ENCODE measurements at places on chromosomes 3 and 15.

DNA sequence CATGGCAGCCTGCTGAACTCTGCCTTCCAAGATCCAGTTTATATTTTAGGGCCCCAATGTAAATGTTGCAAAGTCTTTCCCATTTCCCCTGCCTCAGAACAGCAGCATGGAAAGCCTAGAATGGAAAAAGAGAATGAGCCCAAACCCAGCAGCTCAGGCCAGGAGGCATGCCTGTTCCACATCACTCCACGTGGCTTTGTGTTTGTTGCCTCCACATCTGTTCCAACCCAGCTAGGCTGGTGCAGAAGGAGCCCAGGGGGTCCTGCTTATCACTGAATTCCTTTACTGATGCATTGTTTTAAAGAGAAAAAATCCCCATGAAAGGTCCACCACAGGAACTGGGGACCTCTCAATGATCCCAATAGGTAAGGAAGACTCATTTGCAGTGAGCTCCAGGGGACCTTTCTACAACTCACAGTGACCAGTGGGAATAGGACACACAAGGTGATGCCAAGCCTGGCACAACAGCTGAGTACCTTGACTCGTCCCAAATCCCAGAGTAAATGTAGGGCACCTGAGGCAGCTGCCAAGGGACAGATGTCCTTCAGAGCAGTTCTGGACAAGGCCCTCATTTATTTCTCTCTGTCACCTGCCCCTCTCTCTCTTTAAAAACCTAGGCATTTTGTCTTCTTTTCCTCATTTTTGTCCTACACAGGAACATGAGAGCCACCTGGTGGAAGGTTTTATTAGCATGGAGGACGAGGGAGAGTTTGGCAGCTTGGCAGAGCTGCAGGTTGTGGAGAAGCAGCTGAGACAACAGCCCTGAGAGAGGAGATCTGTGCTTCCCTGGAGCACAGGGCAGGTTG, 41.7 kb upstream of the ADAMTS17 start:
- no peak for DNase-seq

DNA sequence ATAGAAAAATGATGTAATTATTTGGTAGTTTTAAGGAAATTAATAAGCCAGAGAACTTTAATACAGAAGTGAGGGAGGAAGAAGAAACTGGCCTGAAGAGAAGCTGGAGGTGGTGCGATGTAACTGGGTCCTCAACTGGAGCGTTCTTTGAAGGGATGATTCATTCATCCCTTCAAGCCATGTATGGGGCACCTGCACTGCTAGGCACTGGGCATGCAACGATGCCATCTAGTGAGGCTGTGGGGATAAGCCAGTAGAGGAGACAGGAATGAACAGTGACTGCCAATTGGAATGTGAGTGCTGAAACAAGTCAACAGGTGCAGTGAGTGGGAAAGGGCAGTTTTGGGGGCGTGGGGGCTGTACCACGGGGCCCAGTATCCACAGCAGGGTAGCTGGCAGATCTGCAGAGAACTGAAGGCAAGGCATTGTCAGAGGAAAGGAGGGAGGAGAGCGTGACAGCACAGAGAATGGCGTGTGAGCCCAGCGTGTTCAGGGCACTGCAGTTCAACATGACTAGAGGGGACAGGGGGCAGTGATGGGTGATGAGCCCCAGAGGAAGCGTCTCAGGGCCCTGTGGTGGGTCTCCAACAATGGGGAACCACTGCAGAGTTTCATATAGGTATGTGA, 3.8 kb upstream of the KIF23 start:
- DNase-seq: no peak

DNA sequence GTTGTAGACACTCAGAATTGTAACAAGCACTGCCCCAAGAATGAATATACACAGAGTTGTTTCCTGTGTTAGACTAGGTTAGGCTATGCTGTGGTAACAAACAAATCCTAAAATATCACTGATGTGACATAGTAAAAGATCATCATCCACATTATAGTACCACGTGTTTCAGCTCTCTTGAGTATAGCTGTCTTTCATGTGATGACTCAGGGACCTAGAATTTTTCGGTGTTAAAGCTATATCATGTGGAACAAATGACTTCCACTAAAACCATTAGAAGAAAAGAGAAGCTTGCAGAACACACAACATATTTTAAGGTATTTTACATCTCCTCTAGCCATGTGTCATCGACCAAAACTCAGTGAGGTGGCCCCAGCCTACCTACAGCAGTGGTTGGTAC, 307.9 kb upstream of the RBMS3 start:
- no peak for DNase-seq

- no peak for DNase-seq
Observed at GRCh38 chr15:83716605-83717004, 62.7 kb downstream of the ADAMTSL3 start.

- DNase-seq: no peak
Observed at GRCh38 chr3:120823156-120823555, 80.6 kb downstream of the GTF2E1 start.

DNA sequence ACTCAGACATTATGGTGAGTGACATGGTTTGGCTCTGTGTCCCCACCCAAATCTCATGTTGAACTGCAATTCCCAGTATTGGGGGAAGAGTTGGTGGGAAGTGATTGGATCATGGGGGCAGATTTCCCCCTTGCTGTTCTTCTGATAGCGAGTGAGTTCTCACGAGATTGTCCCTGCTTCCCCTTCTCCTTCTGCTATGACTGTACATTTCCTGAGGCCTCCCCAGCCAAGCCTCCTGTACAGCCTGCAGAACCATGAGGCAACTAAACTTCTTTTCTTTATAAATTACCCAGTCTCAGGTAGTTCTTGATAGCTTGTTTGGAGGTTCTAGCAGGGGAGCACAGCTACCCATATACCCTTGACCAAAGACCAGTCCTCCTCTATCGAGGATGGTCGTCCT, 45.9 kb downstream of the ADAM10 start:
- DNase-seq: no peak

- DNase-seq: no peak
Observed at GRCh38 chr15:75785771-75786574, 57.3 kb upstream of the UBE2Q2 start.

GRCh38 chr3:149967086-149967685, 3.5 kb downstream of the PFN2 start:
- DNase-seq: no peak
